ENCODE measurements at places on chromosomes 5 and 9.

DNA sequence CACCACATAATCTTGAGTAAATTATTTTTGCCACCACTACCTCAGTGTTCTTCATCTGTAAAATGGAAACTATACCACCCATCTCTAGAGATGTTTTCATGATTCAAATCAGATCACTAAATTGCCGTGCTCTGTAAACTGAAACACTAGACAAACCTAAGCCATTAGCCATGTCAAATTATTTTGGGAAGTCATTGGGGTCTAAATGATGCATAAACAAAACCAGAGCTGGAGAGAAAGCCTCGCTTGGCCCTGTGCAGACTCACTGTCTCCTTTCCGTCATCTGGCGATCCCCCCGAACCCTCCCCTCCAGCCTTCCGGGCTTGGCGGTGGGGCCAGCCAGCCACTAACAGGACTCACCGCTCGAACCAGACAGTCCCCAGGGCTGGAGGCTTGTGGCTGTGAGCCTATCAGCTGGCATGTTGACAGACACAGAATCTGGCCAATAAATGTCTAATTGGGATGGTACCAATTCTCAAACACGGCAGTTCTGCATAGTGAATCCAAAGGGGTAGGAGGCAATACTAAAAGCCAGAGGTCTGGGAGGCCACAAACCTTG lies 256.5 kb downstream of the SEC61B start:
- peak; percentile 32 for DNase-seq

GRCh38 chr9:17876687-17877086 lies 297.8 kb downstream of the SH3GL2 start:
- DNase-seq: no peak

- DNase-seq: no peak
Measured at GRCh38 chr9:75996726-75997125, 106.3 kb downstream of the PCSK5 start.

- peak; percentile 91 for DNase-seq
Measured at GRCh38 chr9:13863112-13863511, 450.8 kb downstream of the NFIB start.

Data from femur (tissue), 1 donor.